SK-N-DZ (cell line): ENCODE measurements at places on chromosomes 4 and X.

GRCh38 chr4:169051761-169052593, 41.9 kb upstream of the CBR4 start:
- DNase-seq: no peak

GRCh38 chr4:16765546-16765945, 132.9 kb downstream of the LDB2 start:
- no peak for DNase-seq

DNA sequence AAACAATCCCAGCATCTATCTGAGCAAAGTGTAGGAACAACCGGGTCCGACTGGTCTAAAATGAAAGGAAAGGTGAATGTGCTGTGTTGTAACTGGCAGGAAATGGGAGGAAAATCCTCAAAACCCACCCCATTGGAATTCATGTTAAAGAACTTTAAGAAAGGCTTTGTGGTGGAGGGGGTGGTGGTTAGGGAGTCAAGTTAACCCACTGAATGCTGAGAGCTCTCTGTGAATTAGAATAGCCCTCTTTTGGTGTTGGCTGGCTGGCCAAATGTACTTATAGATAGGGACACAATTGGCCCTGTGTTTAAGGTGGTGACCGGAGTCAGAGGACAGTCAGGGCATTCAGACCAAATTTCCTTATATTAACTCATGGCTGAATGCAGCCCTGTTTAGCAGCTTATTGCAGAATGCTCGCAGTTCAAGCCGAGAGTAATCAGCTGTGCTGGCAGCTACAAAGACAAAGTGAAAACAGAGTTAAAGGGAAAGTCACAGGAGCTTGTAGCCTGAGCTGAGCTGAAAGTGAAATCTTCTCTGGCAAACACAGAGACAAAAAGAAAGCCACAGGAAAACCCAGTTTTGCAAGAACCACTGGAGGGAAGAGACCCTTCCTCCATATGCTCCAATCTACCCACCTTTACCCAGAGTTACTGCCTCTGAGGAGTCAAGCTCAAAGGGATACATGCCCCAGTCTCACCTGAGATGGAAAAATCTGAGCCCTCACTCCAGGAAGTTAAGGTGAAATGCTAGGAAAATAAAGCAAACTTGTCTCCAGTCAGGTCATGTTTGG, 38.5 kb upstream of the UGT2B7 start:
- no peak for DNase-seq

GRCh38 chrX:77675986-77676385, 110.0 kb downstream of the ATRX start:
- no peak for DNase-seq

- DNase-seq: no peak
Measured at GRCh38 chrX:24242649-24243175, 71.2 kb downstream of the SUPT20HL2 start.

DNA sequence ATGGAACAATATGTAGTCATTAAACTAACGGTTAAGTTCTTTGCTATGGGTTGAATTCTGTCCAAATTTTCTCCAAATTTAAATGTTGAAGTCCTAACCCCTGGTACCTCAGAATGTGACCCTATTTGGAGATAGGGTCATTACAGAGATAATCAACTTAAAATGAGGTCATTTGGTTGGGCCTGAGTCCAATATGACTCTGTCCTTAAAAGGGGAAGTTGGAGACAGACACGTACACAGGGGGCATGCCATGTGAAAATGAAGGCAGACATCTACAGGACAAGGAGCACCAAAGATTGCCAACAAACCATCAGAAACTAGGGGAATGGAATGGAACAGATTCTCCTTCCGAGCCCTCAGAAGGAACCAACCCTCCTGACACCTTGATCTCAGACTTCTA, 492.0 kb upstream of the FTHL17 start:
- DNase-seq: no peak

- DNase-seq: no peak
Measured at GRCh38 chrX:150842198-150842685, 56.2 kb downstream of the CD99L2 start.

GRCh38 chr4:181319629-181320028, 923.6 kb upstream of the TENM3 start:
- DNase-seq: no peak

DNA sequence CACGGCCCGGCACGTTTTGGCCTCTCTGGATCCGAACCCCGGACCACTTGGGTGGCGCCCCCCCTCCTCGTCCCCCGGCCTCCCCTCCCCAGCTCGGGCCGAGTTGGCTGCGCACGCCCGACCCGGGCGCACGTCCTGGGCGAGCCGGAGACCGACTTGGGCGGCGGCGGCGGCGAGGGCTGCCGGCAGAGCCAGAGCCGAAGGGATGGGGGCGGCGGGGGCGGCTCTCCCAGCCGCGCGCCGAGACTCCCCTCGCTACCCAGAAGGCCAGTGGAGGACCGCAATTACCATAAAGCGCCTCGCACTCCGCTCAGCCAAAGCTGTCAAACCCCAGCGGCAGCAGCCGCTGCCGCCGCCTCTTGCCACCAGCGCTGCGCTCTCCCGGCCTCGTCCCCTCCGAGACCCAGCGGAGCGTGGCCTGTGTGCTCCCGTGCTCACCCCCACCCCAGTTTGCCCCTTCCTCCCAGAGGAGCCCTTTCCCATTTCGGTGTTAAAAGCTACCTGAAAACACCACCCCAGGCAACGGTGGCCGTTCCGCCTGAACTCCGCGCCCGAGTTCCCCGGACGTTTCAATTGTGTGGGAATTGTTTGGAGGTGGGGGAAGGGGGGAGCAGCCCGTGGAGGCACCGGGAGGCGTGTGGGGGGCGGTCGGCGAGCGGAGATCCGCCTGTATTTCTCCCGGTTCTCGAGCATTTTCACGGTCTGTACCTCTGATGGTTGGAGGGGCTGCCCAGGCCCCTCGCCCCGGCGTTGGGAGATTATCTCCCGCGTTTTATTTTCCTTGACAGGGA, 701 bp upstream of the BCOR start:
- DNase-seq: peak; percentile 65

GRCh38 chr4:41881981-41882624, 53.1 kb upstream of the TMEM33 start:
- no peak for DNase-seq

DNA sequence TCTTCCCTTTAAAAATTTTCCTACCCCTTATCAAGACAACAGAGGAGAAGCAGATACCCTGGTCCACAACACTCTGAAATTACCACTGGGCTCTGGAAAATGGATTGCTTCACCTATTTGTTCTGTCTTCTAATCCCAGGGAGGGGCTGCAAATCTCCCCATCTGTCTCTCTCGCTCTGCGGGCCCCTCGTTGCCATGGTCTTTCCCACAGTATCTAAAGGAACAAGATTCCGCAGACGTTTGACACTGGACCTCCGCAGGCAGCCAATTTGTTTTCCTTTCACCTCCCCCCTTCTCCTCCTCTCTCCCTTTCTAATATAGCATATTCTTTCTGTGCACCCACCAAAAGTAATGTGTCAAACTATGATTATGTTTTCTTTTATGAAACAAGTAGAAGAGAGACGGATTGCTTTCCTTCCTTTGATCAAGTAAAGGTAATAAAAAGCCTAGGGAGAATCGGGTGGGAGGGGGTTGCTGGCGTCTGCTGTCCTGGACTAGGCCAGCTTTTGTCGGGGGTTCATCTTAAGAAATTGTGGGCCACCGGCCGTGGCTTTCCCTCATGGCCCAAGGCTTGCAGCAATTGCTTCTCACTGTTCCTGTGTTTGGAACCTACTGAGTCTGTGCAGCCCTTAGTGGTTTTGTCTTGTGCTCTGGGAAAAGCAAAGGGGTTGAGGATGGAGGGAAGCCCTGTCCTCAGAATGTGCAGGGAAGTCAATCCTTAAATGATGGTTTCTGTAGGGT, 81.0 kb downstream of the MGST2 start:
- peak; percentile 50 for DNase-seq

DNA sequence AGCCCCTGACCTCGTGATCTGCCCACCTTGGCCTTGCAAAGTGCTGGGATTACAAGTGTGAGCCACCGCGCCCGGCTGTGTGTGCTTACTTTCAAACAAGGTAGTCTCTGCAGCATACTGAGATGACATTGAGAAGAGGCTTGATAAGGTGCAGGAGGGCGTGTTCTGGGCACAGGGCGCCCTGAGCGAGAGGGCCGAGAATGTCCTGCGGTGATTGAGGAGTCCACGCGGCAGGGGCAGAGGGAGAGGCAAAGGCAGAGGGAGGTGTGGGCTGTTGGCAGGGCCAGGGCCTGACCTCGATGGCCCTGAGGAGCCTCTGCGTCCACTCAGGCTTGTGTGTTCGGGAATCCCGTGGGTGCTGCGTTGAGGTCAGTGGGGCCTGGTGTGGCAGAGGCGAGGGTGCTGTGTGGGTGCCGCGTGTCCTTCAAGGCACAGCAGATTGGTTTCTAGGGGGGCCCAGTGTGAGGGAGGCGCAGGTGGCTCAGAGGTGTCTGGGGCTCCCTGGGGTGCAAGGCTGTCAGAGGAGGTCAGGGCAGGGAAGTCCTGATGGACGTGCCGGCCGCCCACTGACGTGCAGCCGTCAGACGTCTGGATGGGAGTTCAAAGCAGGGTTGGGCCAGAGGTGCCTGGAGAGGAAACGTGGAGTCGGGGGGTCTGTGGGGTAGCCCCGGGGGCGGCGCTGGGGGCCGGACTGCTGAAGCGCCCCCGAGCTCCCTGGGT, 12.1 kb downstream of the PCGF3 start:
- no peak for DNase-seq

GRCh38 chr4:8338351-8338961, 68.9 kb downstream of the HTRA3 start:
- no peak for DNase-seq

GRCh38 chrX:118524344-118524743, 28.7 kb downstream of the DOCK11 start:
- DNase-seq: no peak

GRCh38 chr4:155759372-155760252, 791 bp downstream of the GUCY1B1 start:
- peak; percentile 57 for DNase-seq

GRCh38 chrX:132412208-132412607, 76.6 kb downstream of the MBNL3 start:
- no peak for DNase-seq

- DNase-seq: no peak
Measured at GRCh38 chr4:140014284-140014683, 139.7 kb downstream of the MAML3 start.

DNA sequence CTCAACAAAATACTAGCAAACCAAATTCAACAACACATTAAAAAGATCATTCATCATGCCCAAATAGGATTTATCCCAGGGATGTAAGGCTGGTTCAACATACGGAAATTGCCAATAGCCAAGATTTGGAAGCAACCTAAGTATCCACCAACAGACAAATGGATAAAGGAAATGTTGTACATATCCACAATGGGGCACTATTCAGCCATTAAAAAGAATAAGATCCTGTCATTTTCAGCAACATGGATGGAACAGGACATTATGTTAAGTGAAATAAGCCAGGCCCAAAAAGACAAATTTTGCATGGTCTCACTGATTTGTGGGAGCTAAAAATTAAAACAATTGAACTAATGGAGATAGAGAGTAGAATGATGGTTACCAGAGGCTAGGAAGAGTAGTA, 82.0 kb upstream of the FAM241A start:
- DNase-seq: no peak

DNA sequence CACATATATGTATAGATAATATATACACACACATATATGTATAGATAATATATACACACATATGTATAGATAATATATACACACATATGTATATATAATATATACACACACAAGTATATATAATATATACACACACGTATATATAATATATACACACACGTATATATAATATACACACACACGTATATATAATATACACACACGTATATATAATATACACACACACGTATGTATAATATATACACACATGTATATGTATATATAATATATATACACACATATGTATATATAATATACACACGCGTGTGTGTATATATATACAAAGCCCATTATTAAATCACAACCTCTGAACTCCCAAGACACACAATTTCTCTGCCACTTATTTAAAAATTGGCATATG, 8.0 kb upstream of the UBE2K start:
- DNase-seq: no peak

GRCh38 chr4:102868153-102868780, 525 bp upstream of the CISD2 start:
- DNase-seq: no peak

DNA sequence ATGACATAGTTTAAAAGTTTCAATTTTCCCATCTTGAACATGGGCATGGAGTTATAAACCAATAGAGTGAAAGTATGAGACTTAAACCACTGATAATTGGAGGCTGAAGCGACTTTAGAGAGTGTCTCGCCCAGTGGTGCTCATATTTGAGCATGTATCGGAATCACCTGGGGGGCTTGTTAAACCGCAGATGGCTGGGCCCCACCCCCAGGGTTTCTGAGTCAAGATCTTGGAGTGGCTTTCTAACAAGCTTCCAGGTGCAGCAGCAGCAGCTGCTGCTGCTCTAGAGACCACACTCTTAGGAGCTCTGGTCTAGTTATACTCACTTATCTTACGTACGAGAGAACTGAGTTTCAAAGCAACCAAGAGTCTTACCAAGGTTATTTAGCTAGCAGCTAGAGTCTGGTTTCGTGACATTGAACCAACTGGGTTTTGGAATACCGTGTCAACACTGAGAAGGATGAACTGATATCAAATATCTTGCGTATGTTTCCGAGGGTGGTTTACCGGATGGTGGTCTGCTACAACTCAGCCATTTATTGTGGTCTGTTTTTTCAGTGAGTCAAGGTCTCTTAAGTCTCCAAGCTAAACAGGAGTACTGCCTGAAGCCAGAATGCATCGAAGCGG, 5.9 kb downstream of the PHEX start:
- DNase-seq: no peak

- DNase-seq: no peak
Measured at GRCh38 chrX:17553469-17553868, 178.5 kb downstream of the NHS start.

DNA sequence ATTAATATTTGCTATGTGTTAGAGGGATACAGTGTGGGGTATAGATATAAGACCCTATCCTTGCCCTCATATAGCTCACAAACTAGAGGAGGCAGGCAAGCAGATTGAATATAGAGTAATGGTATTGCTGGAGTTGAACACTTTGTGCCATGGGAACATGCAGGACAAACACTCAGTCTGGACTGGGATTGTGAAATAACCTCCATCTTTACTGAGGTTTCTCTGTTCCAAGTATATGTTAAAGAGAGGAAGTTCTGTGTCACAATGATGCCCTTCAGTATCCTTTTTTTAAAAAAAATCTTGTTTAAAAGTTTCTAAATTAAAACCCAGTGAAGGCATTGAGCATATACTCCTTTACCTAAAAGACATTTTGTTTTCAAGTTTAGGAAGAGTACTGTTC, 8.7 kb downstream of the FABP2 start:
- DNase-seq: no peak

DNA sequence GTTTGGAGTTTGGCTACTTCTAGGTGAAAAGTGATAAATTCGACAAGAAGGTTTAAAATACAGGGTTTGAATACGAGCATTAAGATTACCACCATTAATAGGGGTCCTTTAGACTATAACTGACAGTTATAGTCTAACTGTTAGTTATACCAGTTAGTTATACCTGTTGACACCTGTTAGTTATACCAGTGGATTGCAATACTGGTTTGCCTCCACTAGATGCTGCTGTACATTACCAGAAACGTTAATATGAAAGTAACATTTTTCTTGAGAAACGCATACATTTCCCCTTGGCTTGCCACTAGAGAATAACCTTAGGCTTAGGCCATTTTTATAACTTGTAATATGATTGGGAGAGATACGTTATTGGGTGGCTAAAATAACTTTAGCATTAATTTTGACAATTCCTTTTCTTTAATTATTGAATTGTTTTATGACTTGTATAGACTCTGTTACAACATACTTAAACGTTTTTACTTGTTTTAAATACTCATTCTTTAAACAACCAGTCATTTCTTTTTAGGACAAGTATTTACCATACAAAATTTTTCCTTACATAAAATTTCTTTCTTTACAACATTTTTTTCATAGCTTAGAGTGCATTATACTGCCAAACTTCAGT, 911.2 kb downstream of the FSTL5 start:
- DNase-seq: peak; percentile 37
